ENCODE measurements at places on chromosomes 3 and 15.

DNA sequence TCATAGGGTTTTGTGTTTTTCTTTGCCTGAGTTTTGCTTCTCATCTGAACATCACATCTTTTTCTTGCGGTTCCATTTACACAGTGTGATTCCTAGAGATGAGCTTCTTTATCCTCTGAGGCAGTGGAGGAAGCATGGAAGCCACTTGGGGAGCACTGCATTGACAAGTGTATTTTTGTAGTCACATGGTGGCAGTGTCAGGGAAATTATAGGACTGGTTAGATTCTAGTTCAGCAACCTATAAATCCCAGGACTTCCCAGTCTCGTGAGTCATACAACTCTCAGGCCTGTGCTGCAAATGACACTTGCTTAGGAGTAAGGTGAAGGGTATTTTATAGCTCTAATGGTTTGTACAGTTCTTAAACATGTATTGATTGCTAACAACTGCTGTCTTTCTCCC lies 58.4 kb downstream of the RBM6 start:
- DNase-seq: no peak

DNA sequence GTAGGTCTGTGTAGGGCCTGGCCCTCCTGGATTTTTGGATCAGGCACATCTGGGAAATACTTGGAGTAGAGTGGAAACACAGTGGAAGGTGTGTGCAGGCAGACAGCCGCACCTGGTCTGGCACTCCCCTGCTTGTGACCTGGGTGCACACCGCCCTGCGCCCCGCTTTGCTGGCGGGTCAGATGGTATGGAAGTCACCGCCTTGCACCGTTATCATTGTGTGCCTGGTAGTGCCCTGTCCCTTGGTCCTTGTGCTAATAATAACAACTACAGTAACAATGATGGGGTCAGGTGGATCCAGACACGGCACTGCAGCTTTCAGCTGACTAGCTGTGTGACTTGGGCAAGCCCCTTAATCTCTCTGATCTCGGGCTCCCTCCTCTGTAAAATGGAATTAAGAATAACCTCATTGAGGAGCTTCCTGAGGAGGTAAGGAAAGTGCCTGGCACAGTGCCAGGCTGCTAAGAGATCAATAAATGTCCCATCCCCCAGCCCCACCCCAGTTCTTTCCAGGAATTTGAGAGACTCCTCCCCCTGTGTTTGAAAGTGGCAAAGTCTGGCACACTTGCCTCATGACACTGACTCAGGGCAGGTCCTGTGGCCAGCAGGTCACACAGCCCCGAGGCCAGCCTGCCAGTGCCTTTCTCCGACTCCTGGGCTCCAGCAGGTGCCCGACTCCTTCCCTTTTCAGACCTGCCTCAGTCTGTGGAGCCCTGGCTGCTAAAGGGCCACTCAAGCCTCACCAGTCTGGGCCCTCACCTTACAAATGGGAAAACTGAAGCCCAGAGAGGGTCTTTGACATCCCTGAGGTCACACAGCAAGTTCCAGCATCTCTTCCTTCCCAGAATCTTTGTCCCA lies 9.8 kb downstream of the ISG20 start:
- no peak for DNase-seq

- no peak for DNase-seq
Measured at GRCh38 chr3:155983834-155984474, 113.5 kb downstream of the GMPS start.

DNA sequence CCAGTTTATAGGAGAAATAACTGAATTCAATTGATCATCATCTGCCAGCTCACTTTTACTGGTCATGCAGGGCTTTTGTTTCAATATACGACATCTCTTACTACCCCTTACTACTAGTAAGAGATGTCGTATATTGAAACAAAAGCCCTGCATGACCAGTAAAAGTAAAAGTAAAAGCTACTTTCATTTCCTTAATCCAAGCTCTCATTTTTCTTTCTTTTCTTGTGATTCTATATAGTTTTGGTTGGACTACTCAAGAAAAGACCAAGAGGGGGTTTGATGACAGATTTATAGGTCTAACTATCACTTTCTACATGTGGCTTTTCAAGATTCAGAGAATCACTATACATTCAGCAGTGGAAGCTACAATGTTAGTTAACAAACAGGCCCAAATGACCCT lies 1237.3 kb downstream of the ROBO2 start:
- no peak for DNase-seq

DNA sequence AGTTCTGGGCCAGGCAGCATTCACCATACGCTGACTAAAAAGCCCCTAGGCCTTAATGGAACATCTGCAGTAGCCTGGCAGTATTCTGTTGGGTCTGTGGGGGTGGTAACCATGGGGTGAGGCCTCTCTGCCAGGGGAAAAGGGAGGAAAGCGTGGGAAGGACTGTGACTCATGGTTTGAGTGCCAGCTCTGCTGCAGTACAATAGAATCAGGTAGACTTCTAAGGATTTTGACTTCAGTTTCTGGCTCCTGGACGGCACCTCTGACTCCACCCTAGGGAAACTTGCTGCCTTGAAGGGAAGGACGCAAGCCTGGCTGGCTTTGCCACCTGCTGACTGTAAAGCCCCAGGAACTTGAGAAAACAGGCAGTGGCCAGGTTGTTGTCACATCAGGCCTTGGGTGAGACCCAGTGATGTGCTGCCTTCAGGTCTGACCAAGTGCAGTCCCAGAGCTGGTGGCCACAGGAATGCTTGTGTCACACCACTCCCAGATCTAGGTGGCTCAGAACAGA lies 148.6 kb downstream of the SUCNR1 start:
- no peak for DNase-seq

DNA sequence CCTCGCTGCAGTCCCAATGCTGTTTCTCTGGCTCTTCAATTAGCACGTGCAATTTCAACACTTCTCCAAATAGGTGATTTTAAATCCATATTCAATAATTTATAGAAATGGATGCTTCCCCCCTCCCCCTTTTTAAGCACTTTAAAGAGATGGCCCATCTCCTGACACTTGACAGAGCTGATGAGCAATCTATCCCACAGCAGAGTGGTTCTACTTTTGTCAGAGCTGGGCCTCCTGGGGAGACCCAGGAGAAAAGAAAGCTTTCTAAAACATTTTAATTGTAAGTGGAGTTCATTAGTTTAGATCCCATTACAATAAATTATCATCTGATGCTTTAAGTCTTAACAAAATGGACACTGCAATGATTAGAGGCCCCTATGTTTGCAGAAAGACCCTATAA lies 127.7 kb downstream of the SHQ1 start:
- no peak for DNase-seq

DNA sequence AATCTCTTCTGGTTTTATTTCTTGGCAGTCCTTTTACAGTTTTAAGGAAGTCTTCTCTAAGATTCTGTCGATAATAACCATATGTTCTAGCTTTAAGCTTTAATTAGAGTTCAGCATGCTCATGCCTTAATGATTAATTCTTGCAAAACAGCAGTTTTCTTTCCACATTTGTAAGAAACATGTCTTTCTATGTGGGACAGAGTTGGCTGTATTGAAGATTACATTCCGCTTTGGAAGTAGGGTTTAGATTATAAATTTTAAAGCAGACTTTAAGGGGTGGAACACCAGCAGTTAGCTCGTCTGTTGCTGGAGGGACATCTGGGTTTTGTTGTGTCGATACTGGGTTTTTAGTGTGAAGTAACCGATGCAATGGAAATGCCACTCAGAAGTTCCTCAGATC lies 35.3 kb downstream of the SQOR start:
- DNase-seq: no peak
